NB4 (cell line): ENCODE measurements at places on chromosomes 3 and 15.

- DNase-seq = no peak
Observed at GRCh38 chr3:139425745-139426400, 36.4 kb upstream of the COPB2 start.

DNA sequence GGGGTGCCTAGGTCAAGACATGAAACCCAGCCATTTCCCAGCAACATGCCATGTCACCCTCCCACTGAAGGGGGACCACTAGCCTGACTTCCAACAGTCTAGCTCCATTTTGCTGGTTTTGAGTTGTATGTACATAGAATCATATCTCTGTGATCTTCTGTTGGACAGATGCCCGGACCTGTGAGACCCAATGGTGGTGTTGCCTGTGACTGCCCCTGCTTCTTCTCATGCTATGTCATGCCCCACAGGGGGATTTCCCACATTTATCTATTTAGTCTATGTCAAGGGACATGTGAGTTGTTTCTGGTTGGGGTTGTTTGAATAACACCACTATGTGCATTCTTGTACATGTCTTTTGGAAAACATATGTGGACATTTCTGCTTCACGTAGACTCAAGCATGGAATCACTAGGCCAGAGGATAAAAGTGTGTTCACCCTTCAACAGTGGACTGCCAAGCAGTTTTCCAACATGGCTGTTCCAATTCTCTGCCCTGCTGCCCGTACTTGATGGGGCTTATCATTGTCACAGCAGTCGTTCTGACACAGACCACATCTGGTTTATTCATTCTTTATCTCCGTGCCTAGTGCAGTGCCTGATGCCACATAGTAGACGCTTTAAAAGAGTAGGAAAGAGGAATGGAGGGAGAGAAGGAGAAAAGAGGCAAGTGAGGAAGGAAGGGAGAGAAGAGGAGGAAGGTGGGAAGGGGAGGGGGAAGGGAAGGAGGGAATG lies 114.4 kb downstream of the TPRA1 start:
- no peak for DNase-seq

GRCh38 chr3:9110316-9110715 lies 139.1 kb downstream of the SRGAP3 start:
- no peak for DNase-seq

DNA sequence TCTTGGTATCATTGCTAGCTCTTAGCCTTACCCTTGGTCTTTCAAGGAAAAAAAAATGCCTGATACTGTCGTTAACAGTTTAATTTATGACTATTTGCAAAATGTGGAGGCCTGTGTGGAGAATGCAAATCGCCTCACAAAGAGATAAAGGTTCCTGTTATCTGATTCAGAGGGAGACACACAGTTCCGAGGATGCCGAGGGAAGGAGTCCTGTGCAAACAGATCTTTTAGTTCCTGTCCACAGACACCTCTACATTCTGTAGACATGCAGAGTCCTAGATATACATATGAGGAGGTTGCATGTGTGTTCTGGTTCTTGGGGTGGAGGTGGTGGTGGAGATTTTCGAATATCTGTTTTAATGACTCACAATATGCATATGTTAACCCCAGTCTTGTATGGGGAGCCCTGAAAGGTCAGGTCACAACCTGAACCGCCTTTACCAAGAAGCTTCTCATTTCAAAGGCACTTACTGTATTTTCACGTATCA lies 5.7 kb downstream of the NR2F2 start:
- no peak for DNase-seq

- DNase-seq = no peak
Observed at GRCh38 chr3:84275532-84275931, 683.3 kb upstream of the CADM2 start.

DNA sequence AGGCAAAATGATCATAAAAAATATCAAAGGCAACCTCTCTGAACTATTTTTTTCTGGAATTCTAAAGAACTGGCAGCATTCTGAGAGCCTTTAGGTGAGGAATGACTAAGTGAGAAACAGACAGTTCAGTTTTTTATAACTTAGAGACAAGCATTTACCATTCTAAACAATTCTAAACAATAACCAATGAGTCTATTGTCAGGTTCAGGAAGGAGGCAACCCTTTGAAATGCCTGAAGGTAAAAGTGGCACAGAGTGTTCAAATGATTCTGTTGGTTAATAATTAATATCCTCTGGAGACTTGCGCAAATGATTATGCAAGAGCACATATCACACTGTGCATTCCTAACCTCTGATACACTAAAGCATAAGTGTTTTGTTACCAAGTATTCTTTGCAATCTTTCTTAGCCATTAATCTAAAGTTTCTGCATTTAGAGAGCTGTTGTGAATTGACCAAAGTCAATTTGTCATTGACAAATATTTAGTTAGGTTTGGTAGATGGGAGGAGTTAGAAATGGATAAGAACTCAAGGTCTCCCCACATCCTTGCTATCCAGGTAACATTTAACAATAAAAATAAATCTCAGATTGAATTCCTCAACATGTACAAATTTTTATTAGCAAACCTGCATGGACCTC lies 9.2 kb upstream of the TGFBR2 start:
- peak; percentile 43 for DNase-seq

DNA sequence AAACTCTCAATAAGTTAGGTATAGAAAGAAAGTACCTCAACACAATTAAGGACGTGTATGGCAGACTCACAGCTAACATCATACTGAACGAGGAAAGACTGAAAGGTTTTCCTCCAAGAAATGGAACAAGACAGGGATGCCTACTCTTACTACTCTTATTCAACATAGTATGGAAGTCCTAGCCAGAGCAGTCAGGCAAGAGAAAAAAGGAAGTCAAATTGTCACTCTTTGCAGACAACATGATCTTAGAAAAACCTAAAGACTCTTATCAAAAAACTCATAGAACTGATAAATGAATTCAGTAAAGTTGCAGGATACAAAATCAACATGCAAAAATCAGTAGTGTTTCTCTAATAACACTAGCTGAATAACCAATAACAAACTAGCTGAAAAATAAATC lies 96.0 kb downstream of the C3orf70 start:
- no peak for DNase-seq

DNA sequence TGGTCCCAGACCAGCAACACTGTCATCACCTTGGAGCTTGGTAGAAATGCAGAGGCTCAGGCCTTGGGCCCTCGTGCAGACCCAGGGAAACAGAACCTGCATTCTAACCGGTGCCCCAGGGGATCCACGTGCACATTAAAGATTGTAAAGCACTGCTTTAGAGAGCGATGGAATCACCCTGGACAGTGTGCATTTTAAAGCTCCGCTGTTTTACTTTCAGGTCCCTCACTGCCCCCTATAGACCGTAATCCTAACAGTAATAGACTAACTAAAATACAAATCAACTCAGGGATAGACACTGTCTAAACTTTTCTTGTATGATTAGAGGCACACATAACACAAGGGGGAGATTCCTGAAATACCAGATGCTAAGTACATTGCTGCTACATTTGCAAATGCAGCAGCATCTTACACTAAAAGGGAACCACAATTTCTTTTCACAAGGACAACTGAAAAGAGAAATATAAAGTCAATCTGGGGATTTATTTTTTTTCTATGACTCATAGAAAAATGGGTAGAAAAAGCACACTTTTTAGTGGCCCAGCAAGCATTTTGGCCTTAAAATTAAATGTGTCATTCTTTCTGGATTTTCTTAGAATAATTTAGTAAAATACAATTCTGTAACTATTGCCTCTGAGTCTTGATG lies 10.5 kb upstream of the SH3GL3 start:
- peak; percentile 52 for DNase-seq

DNA sequence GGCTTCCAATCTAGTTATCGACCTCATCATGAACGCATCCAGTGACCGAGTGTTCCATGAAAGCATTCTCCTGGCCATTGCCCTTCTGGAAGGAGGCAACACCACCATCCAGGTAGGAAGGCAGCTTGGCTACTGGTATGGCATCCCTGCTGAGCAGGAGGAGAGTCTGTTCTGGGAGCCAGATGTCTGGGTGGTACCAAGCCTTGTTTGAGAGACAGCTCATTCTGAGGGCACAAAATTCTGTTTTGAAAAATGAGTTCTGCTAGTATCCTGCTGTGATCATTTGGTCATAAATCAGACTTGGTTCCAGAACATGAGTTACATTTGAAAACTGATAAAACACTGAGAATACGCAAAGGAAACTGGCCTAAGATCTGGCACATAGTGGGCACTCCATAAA lies 242.1 kb downstream of the ITPR1 start:
- no peak for DNase-seq

DNA sequence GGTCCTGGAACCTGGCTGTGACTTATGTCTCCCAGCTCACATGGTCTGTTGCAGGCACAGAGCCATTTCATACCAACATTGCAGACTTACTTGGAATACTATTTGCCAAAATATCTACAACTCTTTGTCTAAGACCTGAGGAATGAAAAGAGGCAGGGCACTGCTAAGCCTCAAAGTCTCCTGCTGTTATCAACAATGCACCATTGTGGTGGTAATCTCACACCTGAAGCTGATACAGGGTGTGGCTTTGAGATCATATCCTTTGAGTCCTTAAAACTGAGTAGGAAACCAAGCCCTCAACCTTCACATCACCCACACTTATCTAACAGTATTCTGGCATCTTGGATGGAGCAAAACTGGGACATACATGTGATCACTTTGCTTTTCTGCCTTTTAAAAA lies 782.0 kb downstream of the EPHA3 start:
- DNase-seq = no peak

- DNase-seq = no peak
Observed at GRCh38 chr15:74863239-74864056, 9.7 kb downstream of the SCAMP2 start.

- DNase-seq = no peak
Observed at GRCh38 chr15:29615791-29616190, 206.5 kb downstream of the TJP1 start.

DNA sequence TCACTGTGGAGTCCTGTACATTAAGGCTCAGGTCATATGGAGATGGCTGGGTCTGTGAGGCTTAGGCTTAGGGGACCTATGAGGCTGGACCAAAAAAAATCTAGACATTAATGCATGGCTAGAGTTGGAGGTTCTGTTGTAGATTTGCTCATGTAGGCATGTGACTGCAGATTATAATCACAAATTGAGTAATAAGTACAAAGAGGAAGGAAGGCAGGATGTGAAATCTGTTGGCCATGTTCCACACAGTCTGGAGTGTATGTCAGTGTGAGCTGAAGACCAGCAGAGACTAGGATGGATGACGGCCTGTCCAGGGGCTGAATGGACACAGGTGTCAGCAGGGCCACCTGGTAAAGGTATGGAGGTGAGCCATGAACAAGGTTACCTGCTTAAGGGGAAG lies at the start of gene ST3GAL6:
ST3GAL6 (plus strand) TSS at position 265 of the 400 bp plus-strand sequence. CDS start 5,101 bp downstream, outside the sequence.
- DNase-seq = peak; percentile 87

DNA sequence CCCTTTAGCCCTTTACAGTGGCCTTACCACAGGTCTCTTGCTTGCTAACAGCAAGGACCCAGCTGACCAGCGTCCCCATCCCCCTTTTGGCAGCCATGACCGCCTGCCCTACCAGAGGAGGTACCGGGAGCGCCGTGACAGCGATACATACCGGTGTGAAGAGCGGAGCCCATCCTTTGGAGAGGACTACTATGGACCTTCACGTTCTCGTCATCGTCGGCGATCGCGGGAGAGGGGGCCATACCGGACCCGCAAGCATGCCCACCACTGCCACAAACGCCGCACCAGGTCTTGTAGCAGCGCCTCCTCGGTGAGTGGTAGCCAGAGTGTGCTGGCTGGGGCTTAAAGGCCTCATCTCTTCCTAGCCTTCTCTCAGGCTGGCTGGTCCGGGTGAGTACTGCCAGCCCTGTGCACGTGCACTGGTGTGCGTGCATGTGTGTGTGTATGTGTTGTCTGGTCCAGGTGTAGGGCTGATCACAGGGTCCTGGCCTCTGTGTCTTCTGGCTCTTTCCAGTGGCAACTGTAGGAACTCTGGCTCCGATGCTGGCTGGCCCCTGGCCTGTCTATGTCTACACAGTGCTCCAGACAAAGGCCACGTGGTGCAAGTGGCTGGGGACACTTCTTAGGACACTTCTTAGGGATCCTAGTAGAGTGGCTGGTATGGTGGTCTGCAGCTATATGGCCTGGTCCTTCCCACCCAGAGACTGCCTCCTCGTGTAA lies 4.4 kb downstream of the CLK3 start:
- DNase-seq = no peak

DNA sequence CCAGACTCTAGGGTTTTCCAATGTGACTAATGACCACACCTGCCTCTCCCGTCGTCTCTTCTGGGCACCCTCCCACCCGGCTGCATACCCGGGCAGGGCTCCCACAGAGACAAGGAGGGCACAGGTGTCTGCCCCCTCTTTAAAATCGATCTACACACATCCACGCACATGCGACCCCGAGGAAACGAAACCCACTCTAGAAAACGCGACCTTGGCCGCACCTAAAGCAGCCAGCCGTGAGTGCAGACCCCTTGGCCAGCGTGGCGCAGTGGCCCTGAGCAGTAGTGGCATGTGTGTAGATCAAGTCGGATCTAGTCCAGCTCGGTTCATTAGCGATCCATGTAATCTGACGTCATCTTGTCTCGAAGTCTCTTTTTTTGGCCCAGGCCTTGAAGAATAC lies 151.8 kb downstream of the NSMCE3 start:
- DNase-seq = no peak

- no peak for DNase-seq
Observed at GRCh38 chr3:127853681-127854080, 31.4 kb upstream of the MGLL start.

GRCh38 chr3:22846566-22846965 lies 356.6 kb upstream of the UBE2E2 start:
- DNase-seq = no peak
